Caco-2 (cell line): ENCODE measurements at places on chromosomes 1 and 21. TPM values are rescaled to one million over a fixed set of nuclear protein-coding genes. Genes with fewer than 3 reads are reported as not detected.

- no peaks in the 10 kb centered on the region for H3K36me3 ChIP-seq
- H3K4me3 ChIP-seq: no peak overlapping the region
- DNase-seq: peak; percentile 29
- no peaks in the 10 kb centered on the region for H3K27me3 ChIP-seq
- peaks cover 7% of the 10 kb centered on the region; the same call in 1 of the 2 replicates for H3K4me1 ChIP-seq
- no peak overlapping the region for H3K27ac ChIP-seq
These were observed 156.6 kb downstream of the GREM2 start for GRCh38 chr1:240455228-240455821.

VASH2 gene
- 2.9 and 3.2 TPM in 2 replicates for total RNA-seq

INSRR gene
- not detected in 2 replicates for total RNA-seq

DNA sequence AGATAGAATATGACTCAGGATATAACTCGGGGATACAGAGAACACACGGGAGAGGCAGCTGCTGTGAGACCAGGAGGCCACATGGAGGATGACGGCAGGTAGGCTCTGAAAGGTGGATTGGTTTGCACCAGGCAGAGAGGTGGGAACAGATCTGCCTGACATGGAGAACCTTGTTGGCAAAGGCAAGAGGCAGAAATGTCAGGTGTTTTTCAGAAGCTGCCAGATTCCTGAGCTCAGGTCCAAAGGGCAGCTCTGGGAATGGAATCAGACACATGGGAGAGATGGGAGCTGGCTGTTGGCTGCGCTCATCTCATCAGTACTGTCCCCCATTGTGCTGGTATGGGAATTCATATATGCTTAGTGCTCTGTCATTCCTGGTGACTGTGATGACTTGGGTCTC is 19.2 kb downstream of the SYT6 start:
- DNase-seq: no peak
- no peak overlapping the region for H3K27ac ChIP-seq
- no peak overlapping the region for H3K4me3 ChIP-seq
- peaks cover 9% of the 10 kb centered on the region; the same call in 1 of the 2 replicates for H3K4me1 ChIP-seq
- H3K27me3 ChIP-seq: no peaks in the 10 kb centered on the region

- H3K36me3 ChIP-seq: no peaks in the 10 kb centered on the region
- no peak for DNase-seq
- no peaks in the 10 kb centered on the region for H3K4me1 ChIP-seq
- no peak overlapping the region for H3K27ac ChIP-seq
- peaks cover 2% of the 10 kb centered on the region for H3K27me3 ChIP-seq
- H3K4me3 ChIP-seq: no peak overlapping the region
These were observed 4.6 kb downstream of the RGS7 start for GRCh38 chr1:241352401-241352800.

DNA sequence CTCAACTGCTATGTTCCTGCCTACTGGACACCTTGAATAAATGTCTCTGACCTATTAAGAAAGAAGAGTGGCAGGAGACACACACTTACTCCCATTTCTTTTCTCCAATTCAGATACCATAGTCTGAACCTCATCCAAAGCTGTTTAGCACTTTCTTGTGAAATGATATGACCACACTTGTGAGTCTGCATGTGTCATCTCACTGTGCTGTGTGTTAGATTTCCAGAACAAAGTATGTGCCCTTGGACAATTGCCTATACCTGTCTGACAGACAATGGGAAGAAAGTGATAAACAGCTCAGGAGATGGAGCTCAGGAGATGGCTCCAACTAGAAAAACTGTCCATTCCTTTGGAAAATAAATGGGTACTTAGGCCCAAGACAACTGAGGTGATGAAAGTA is 48.4 kb downstream of the USP48 start:
- H3K27ac ChIP-seq: no peak overlapping the region
- DNase-seq: no peak
- no peaks in the 10 kb centered on the region for H3K27me3 ChIP-seq
- H3K4me1 ChIP-seq: no peaks in the 10 kb centered on the region
- H3K36me3 ChIP-seq: peaks cover 1% of the 10 kb centered on the region; the same call in 1 of the 2 replicates

GRCh38 chr1:159204161-159205141 is at the start of gene ACKR1:
Gene ACKR1, plus strand, starts transcription at chr1:159204875. Its CDS starts 85 bp downstream, at chr1:159204960.
- no peak within 1 kb of the TSS for H3K4me3 ChIP-seq
- H3K27me3 ChIP-seq: peaks cover 1% of the 10 kb centered on the region; the same call in 1 of the 2 replicates
- H3K27ac ChIP-seq: no peak within 1 kb of the TSS
- no peaks in the 10 kb centered on the region for H3K4me1 ChIP-seq

VHLL gene
- total RNA-seq: not detected in 2 replicates

COL8A2 gene
- 0.07 and 0.18 TPM in 2 replicates for total RNA-seq

AUNIP gene
- 12.3 and 16.8 TPM in 2 replicates for total RNA-seq

SPATA17 gene
- total RNA-seq: 0.84 and 1.1 TPM in 2 replicates

PLEKHN1 gene
- 3.1 and 4.0 TPM in 2 replicates for total RNA-seq

DNA sequence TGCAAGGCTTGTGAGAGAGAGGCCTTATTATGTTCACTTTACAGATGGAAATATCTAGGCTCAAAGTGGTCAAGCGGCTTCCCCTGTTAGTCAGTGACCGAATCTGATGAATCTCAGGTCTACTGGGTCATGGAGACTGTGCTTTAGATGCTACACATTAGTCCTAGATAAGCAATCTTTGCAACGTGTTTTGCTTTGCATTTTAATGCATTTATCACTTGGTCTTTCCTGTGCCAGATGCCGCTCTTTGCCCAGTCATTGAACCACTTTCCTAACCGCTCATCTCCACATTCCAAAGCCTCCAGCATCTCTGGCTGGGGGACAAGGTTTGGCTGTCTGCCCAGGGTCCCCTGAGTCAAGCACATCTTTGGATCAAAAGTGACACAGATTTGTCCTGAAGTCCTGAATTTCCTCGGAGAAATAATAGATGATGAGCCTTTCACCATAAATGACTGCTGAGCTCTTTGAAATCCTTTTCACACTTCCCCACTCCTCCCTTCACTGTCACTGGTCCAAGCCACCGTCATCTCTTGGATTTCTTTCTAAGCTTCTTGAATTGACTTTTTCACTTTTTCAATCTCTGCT is 96.0 kb upstream of the USP24 start:
- H3K4me1 ChIP-seq: no peaks in the 10 kb centered on the region
- no peaks in the 10 kb centered on the region for H3K27me3 ChIP-seq
- H3K4me3 ChIP-seq: no peak overlapping the region
- DNase-seq: no peak

MYCL gene
- 7.2 and 7.8 TPM in 2 replicates for total RNA-seq

DNA sequence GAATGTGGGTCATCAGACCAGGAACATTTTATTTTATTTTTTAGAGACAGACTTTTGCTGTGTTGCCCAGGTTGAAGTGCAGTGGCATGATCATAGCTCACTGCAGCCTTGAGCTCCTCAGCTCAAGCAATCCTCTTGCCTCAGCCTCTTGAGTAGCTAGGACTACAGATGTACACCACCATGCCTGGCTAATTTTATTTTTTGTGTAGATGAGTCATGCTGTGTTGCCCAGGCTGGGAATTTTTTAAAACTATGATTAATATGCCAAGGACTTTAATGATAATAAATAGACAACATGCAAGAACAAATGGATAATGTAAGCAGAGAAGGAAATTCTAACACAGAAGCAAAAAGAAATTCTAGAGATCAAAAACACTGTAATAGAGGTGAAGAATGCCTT is 142.4 kb downstream of the AK5 start:
- H3K36me3 ChIP-seq: no peaks in the 10 kb centered on the region
- H3K27me3 ChIP-seq: no peaks in the 10 kb centered on the region
- H3K4me1 ChIP-seq: no peaks in the 10 kb centered on the region
- no peak for DNase-seq

GRCh38 chr1:1348420-1349255 is 580 bp downstream of the DVL1 start:
- H3K4me3 ChIP-seq: peak overlapping the region; percentile 79
- peaks cover 16% of the 10 kb centered on the region for H3K4me1 ChIP-seq
- H3K27me3 ChIP-seq: no peaks in the 10 kb centered on the region

GRCh38 chr1:4637616-4638344 is 16.6 kb upstream of the AJAP1 start:
- no peaks in the 10 kb centered on the region for H3K27me3 ChIP-seq
- no peak overlapping the region for H3K27ac ChIP-seq
- no peak for DNase-seq
- H3K4me3 ChIP-seq: no peak overlapping the region
- H3K36me3 ChIP-seq: no peaks in the 10 kb centered on the region

- no peaks in the 10 kb centered on the region for H3K36me3 ChIP-seq
- H3K27ac ChIP-seq: no peak overlapping the region
- no peak overlapping the region for H3K4me3 ChIP-seq
These were observed 104.2 kb downstream of the DUSP10 start for GRCh38 chr1:221637641-221638041.

- H3K36me3 ChIP-seq: no peaks in the 10 kb centered on the region
- no peaks in the 10 kb centered on the region for H3K27me3 ChIP-seq
- H3K27ac ChIP-seq: peak overlapping the region; percentile 58
- DNase-seq: peak; percentile 20
These were observed 705 bp downstream of the UROD start for GRCh38 chr1:45012639-45013278.

GPR157 gene
- total RNA-seq: 14.0 and 17.2 TPM in 2 replicates

- H3K27ac ChIP-seq: no peak overlapping the region
- no peak for DNase-seq
- H3K4me1 ChIP-seq: no peaks in the 10 kb centered on the region
- no peaks in the 10 kb centered on the region for H3K27me3 ChIP-seq
These were observed 26.1 kb upstream of the LRRC47 start for GRCh38 chr1:3822421-3822820.

DNA sequence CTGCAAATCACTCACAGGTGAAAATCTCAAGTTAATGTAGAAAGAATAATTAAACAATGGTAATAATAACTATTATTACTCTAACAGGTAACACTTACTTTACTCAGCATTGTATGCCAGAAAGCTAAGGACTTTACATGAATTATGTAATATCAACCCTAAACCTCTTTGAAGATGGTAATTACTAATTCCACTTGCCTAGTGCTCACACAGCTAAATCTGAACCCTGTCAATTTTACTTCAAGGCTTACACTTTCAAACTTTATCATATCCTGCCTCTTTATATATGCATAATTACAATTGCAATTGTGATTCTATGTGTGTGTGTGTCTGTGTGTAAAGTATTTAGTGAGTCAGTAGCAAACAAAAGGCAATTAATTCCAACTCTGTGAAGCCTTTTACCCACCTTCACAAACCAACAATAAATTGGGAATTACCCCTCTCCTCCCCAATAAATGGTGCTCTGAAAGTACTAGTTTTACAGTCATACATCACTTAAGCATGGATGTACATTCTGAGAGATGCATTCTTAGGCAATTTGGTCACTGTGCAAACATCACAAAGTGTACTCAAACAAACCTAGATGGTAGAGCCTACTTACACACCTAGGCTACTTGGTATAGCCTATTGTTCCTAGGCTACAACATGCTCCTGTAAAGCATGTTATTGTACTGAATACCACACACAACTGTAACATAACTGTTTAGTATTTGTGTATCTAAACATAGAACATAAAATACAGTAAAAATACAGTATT is 5.9 kb downstream of the ZNF644 start:
- H3K27me3 ChIP-seq: no peaks in the 10 kb centered on the region
- H3K36me3 ChIP-seq: no peaks in the 10 kb centered on the region
- peak overlapping the region; percentile 59 for H3K27ac ChIP-seq
- peak; percentile 39 for DNase-seq

DNA sequence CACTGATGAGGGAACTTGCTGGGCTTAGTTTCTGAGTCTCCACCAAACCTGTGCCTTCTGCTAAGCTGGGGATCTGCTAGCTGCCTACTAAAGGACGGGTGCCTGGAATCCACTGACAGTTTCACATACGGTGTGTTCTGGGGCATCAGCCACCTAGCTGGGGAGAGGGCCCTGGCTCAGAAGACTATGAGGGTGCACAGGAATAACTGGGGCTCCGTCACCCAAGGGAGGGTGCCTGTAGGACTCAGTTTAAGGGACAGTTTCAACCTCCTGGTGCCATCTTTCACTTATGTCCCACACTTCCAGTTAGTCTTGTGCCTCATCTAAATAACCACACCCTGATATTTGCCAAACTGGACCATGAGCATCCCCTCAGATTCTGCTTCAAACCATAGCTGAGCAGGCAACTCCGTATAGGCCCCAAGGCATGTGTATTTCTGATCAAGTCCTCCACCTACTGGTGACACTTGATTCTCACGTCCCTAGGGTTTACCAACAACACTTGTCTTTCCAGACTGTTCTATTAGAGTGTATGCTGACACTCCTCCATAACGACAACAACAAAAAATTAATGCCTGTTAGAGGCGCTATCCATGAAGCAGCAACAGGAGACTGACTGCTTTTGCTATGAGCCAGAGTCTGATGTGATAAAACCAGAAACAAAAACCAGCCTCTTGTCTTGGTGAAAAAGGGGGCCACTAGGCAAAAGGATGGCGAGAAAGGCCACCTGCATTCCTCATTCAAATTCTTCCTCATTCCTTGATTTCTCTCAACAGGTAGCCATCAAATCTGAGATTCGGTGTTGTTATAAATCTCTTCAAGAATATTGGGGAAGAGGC is 55.0 kb upstream of the PAXBP1 start:
- no peaks in the 10 kb centered on the region for H3K4me1 ChIP-seq
- no peaks in the 10 kb centered on the region for H3K36me3 ChIP-seq
- no peaks in the 10 kb centered on the region for H3K27me3 ChIP-seq
- DNase-seq: peak; percentile 56

DNA sequence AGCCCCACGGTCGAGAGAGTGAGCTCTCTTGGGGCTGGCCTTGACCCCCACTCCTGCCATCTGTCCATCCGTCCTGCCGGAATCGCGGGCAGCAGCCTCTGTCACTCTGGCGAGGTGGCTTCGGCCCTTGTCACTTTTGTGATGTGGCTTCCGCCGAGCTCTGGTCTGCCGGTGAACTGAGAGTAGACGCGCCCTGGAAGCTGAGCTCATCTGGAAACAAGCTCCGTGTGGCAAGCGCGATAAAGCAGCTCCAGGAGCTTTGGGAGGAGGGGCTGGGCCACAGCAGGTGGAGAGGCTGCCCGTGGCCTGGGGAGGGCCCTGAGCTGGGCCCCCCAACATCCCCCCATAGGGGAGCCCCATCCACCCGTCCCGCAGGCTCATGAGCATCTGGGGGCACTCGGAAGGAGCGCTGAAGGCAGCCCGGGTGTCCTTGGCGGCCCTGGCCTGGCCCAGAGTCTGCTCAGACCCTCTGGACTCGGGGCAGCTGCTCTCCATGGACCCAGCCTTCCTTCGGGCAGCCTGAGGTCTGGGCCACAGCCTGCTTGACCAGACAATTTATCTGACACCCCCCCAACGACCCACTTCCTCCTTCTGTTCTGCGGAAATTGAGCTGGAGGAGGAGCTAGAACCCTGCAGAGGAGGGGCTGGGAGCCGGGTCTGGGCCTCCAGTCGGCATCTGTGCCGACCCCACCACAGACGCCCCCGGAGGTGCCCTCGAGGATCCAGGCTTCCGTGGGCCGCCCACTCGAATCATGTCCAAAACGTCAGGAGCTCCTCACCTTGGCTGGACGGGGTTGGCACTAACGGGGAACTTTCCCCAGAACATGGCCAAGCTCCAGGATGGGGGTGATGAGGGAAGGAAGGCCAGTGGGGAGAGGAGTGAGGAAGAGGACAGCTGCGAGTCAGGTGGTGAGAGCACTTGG is 59.1 kb downstream of the SLC19A1 start:
- no peaks in the 10 kb centered on the region for H3K4me1 ChIP-seq
- no peak overlapping the region for H3K27ac ChIP-seq
- peaks cover 8% of the 10 kb centered on the region; the same call in 1 of the 2 replicates for H3K36me3 ChIP-seq
- no peaks in the 10 kb centered on the region for H3K27me3 ChIP-seq
- no peak overlapping the region for H3K4me3 ChIP-seq
